HTR-8/SVneo (cell line): ENCODE measurements at places on chromosomes 7 and 10.
A peak's percentile ranks its signal among the peaks of the same experiment; 100 is the strongest.

GRCh38 chr10:79266543-79267312, 80.5 kb upstream of the PPIF start:
- peak; percentile 85 for DNase-seq

DNA sequence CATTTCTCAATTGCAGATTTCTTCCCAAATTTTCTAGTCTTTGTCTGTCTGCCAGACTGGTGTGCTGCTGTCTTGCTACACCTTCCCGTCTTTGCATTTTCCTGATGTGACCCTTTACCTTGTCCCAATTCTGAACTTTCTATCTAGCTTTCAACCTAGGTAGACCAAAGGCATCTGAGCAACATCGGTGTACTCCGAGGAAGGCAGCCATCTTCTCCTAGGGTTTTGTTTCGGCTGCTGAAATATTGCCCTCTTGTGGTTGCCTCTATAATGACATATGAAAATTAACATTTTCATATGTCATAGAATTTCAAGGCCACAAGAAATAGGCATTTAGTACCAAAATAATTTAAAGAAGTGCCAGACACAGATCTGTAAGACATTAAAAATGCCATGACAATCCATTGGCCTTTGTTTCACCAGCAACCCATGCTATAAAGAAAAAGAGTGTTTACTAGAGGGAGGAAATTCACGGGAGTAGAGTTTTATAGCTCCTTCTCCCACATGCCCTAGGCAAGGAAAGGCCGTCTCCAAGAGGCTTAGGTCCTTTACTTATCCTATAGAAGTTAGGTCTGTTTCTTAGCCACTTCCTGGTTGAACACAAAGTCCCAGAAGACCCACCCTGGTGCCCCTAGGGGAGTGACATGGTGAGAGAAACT, 23.4 kb downstream of the OR9A2 start:
- peak; percentile 32 for DNase-seq

DNA sequence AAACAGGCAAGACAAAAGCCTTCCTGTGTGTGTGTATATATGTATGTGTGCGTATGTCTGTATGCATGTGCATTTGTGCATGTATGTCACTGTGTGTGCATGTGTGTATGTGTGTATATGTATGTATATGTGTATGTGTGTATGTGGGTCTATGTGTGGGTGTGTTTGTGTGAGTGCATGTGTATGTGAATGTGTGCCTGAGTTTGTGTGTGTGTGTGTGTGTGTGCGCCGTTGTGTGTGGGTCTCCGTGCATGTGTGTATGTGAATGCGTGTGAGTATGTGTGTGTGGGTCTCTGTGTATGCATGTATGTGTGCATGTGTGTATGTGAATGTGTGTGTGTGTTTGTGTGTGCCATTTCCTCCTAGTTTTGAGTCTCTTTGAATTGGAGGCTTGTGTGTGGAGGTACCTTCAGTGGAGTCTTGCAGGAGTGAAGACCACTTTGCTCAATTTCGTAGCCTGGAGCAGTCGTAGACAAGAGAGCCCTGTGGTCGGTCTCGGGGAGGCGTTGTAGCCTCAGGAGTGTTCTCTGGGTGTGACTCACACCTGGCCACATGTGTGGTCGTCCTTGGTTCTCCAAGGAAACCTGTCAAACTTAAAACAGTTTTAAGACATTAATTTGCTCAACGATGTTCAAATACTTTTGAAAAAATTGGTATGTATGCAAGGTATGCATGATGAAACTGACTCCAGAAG, 28.1 kb downstream of the INPP5A start:
- no peak for DNase-seq

- DNase-seq, result no peak
Observed at GRCh38 chr10:80945264-80945880, 407.7 kb downstream of the SH2D4B start.

DNA sequence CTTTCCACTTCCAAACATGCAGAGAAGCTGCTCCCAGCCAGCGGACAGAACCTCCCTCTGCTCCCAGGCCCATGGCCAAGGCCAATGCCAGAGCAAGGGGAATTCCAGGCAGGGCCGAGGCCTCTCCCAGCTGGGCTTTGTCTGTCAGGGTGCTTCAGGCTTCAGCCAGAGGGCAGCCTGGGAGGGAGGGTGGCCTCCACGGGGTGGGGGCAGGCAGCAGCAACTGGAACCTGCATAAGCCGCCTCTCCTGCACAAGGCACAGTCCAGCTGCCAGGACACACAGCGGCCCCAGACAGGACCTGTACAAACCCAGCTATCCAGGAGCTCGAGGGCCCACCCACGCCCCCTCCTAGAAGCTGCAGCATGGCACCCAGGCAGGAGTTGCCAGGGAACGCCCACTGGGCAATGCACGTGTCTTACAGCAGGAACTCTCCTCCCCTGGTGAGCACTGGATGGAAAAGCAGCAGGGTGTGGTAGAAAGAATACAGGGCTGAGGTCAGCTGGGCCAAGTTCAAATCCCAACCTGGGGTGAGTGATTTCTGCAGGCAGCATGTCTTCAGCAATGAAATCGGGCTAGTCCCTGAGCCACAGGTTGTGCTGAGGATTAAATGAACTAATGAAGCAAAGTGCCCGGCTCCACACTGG, 7.6 kb downstream of the FAM53B start:
- DNase-seq, result no peak

DNA sequence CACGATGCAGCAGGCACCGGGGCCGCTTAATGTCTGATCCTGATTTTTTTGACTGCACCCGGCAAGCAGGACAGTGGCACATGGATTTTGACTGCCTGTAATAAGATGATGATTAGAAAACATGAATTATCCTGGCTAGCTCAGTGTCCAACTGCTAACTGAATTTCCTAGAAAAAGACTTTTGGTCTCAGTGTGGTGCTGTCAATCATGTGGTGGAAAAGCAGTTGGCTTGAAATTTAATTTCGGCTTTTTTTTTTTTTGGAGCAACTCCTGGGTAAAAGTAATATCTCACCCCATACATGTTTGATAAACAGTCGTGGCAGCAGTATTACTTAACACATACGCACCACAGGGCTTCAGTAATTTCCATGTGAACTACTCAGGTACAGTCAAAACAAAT, 227.7 kb downstream of the FANK1 start:
- DNase-seq, result no peak

GRCh38 chr7:940599-941408, 13.7 kb downstream of the ADAP1 start:
- no peak for DNase-seq

- no peak for DNase-seq
Observed at GRCh38 chr10:110601581-110601980, 34.1 kb downstream of the SMC3 start.
